Upper lobe of left lung (tissue), 6 donors: ENCODE measurements at places on chromosomes 4 and X.

DNA sequence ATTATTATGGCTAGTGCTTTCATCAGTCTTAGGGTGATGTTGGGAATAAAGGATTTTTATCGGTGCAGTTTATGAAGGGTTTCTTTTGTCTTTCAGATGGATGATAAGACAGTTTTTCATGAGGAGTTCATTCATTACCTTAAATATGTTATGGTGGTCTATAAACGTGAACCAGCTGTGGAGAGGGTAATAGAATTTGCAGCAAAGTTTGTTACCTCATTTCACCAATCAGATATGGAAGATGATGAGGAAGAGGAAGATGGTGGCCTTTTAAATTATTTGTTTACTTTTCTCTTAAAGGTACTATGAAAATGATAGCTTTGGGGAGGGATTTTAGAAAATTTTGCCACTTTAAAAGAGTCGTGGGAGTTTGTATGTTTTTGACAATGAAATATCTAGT, 1.3 kb downstream of the NCAPG start:
- DNase-seq = no peak

GRCh38 chr4:83342476-83342875, 7.8 kb upstream of the HPSE start:
- no peak for DNase-seq

DNA sequence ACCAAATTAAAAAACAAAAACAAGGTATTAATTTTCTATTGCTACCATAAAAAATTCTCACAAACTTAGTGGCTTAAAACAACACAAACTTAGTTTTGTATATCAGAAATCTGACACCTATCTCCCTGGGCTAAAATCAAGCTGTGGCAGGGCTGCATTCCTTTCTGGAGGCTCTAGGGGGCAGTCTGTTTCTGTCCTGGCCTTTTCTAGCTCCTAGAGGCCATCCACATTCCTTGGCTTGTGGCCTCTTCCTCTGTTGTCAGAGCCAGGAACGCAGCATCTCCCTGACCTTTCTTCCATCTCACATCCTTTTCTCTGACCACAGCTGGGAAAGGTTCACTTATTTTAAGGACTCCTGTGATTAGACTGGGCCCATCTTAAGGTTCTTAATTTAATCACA, 38.9 kb upstream of the TLR2 start:
- no peak for DNase-seq

DNA sequence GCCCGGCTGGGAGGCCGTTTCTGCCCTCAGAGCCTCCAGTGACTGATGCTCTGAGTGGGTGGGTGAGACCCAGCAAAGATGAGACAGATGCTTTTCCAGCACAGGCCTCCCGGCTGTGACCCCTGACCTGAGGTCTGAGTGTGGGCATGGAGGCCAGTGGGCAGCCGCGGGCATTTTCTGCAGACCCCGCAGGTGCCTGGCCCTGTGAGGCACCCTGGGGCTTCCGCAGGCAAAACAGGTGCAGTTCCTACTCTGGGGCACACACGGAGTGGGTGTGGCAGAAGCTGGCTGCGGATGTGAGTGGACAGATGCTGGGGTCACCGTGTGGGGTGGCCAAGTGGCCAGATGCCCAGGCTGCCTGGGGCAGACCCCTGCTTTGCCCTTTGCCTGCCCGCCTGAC, 14.8 kb downstream of the HTRA3 start:
- DNase-seq = no peak

DNA sequence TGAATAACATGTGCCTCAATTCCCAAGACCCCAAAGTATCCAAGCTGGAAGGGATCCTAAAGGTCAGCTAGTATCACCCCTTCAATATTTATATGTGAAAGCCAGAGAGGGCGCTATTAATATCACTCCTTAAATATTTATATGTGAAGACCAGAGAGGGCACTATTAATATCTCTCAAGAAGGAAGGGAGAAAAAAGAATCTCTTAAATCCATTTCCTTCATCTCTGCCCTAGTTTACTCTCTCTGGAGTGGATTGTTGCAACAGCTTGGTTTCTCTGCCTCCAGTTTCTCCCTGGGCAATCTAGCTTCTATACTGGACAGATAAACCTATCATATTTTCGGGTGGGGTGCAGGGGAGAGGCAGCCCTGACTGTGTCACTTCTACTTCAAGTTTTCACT, 31.6 kb upstream of the MSN start:
- no peak for DNase-seq

DNA sequence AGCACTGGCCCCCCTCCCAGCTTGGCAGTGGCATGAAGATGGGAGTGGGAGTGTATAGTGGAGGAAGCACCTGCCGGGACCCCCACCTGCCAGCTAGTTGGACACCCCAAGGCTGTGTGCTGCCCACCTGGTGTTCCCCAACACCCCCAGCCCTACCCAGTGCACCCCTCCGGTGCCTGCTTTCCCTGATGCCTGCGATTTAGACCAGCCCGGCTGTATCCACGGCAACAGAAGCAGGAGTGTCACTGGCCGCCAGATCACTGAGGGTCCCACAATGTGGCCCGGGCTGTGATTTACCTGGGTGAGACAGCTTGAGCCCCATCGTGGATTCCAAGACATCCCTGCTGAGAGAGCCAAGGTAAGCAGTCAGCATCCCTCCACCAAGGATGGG, 533 bp downstream of the GPR173 start:
- no peak for DNase-seq

- no peak for DNase-seq
Measured at GRCh38 chr4:83962492-83962891, 426.6 kb downstream of the GPAT3 start.

- DNase-seq = no peak
Measured at GRCh38 chr4:166014411-166014810, 141.4 kb downstream of the TLL1 start.

DNA sequence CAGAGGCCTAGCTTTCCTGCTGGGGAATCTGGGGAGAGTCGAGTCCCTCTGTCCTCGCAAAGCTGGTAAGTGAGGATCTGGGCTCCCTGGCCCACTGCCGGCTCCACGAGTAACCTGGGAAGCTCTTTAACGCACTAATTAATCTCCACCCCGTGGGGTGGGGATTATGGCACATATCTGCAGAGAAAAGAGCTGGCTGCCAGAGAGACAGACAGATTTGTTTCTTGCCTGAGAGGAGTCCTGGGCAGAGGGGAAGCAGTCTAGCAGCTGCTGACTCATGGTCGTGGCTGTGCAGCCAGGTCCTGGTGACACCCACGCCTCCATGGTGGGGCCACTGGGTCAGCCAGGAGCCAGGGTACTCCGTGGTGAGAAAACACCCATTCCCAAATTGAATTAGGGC, 14.0 kb downstream of the SORCS2 start:
- no peak for DNase-seq
